ENCODE measurements at places on chromosomes 2 and 18. TPM values are rescaled to one million over a fixed set of nuclear protein-coding genes. Genes with fewer than 3 reads are reported as not detected.

- DNase-seq: no peak
These were observed 503.8 kb upstream of the NRXN1 start for GRCh38 chr2:51535763-51536162.

DNA sequence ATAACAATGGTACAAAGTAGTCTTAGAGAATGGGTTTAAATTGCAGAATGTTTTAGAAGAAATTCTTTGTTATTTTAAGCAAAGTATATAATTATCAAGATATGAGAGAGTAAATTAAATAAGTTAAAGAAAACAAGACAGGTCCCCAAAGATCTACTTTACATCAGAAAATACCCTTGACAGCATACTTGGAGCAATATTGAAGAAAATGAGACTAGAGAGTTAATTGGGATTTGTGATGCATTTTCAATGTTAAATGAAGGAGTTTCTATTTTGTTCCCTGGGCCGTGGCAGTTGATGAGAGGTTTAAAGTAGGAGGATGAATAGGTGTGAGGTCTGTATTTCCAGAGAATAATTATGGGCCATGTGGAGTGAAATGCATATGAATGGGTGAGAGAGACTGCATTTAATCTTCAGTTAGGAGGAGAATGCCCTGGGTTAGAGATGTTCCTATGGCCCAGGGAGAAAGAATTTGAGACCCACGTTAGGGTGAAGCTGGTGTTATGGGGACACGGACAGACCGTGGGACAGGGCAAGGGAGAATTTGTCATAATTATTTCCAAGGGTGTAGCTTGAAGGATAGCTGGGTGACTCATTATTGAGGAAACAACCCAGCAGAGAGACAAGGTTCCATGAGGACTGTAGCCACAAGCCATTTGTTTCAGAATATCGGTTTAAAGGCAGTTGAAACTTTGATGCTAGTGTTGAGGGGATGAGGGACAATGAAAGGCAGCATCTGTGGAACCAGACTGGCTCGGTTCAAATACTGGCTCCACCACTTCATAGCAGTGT, 22.7 kb downstream of the MGAT5 start:
- DNase-seq: no peak

DNA sequence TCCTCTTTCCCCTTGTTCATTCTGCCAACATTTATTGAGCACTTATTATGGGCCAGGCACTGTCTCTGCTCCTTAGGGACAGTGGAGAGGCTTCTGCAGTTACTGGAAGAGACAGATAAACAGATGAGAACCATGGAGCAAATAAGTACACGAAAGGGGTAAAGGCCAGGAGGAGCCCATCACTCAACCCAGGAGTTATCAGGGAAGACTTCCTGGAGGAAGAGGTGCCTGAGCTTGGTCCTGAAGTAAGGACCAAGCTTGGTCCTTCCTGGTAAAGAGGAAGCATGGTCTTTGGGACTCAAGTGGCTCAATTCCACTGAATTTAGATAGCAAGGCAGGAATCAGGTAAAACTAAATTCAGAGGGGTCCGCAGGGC, 1.7 kb downstream of the ACTG2 start:
- no peak for DNase-seq

GRCh38 chr2:47530105-47530760, 127.3 kb downstream of the MSH2 start:
- no peak for DNase-seq

GRCh38 chr2:182717416-182717815, 1.4 kb downstream of the DNAJC10 start:
- DNase-seq: no peak

GRCh38 chr2:240255165-240255491, 114.7 kb upstream of the OTOS start:
- no peak for DNase-seq

- no peak for DNase-seq
These were observed 5.4 kb upstream of the TDRD15 start for GRCh38 chr2:21118302-21118920.

ACTR1B gene
- 46.8 TPM for total RNA-seq

ASPRV1 gene
- total RNA-seq: 0.12 TPM

DYSF gene
- total RNA-seq: 4.6 TPM

ATOH8 gene
- total RNA-seq: 2.6 TPM

Data from pancreas (tissue), 10 donors.